ENCODE measurements at places on chromosomes 1 and 21. TPM values are rescaled to one million over a fixed set of nuclear protein-coding genes. Genes with fewer than 3 reads are reported as not detected.

GRCh38 chr1:7960165-7960564 lies 1.3 kb upstream of the PARK7 start:
- DNase-seq, result no peak
- H3K36me3 ChIP-seq, result peaks cover 5% of the 10 kb centered on the region
- peaks cover 7% of the 10 kb centered on the region for H3K4me1 ChIP-seq

DNA sequence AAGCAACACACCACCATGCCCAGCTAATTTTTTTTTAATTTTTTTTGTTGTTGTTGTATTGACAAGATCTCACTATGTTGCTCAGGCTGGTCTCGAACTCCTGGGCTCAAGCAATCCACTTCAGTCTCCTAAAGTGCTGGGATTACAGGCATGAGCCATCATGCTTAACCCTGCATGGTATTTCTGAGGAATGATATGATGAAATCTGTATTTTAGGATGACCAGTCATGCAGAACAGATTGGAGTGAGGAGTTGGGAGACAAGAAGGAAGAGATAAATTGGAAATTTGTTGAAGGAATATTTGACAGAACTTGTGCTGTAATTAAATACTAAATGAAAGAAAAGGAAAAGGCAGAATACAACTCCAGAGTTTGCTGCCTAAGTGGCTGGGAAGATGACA lies 4.7 kb upstream of the NDUFS5 start:
- DNase-seq, result no peak
- no peak overlapping the region for H3K27ac ChIP-seq
- no peaks in the 10 kb centered on the region for H3K27me3 ChIP-seq
- no peaks in the 10 kb centered on the region for H3K36me3 ChIP-seq

- H3K27ac ChIP-seq, result no peak overlapping the region
- no peaks in the 10 kb centered on the region for H3K27me3 ChIP-seq
- DNase-seq, result no peak
- H3K4me3 ChIP-seq, result no peak overlapping the region
- H3K36me3 ChIP-seq, result no peaks in the 10 kb centered on the region
Observed at GRCh38 chr1:78383923-78384322, 106.9 kb upstream of the PTGFR start.

GRCh38 chr1:45552331-45552730 lies 1.7 kb downstream of the AKR1A1 start:
- H3K27me3 ChIP-seq, result no peaks in the 10 kb centered on the region
- peaks cover 34% of the 10 kb centered on the region for H3K36me3 ChIP-seq
- H3K27ac ChIP-seq, result peak overlapping the region; percentile 92
- peaks cover 53% of the 10 kb centered on the region for H3K4me1 ChIP-seq

DNA sequence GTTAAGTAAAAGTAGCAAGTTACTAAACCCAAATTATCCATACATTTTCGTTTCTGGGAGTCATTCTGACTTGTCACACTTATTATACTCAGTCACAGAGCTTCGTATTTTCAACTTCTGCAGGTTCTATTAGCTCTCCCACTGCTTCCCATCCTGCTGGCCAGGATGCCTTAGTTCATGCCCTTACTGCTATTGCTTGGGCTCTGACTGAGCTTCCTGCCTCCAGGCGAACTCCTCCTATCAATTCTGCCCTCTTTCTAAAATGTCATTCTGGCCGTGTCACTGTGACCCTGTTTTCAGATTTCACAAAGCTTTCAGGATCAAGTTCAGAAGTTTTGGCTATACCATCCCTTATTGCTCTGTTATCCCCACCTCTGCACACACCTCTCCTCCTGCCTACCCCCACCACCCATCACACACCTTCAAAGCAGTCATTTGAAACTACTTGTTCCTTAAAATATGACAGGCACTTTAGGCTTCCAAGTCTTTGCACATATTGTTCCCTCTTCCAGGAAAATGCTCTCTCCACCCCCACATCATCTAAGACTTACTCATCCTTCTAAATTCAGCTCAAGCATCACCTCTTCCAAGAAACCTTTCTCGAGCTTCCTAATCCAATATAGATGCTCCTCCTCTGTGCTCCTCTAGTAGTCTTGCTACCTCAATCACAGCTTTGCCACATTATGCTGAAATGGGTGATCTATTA lies 278.0 kb downstream of the BRINP2 start:
- DNase-seq, result no peak
- H3K27me3 ChIP-seq, result no peaks in the 10 kb centered on the region
- no peaks in the 10 kb centered on the region for H3K36me3 ChIP-seq
- H3K27ac ChIP-seq, result no peak overlapping the region
- no peaks in the 10 kb centered on the region for H3K4me1 ChIP-seq

- peaks cover 25% of the 10 kb centered on the region for H3K4me1 ChIP-seq
- no peak for DNase-seq
- H3K27ac ChIP-seq, result peak overlapping the region; percentile 92
- peak overlapping the region; percentile 100 for H3K4me3 ChIP-seq
Observed at GRCh38 chr1:11100149-11100493, 452 bp upstream of the EXOSC10 start.

The PDZK1IP1 gene
- total RNA-seq, result 291 TPM

The DDX59 gene
- total RNA-seq, result 10.2 TPM

The COL11A1 gene
- total RNA-seq, result not detected

The CFHR2 gene
- total RNA-seq, result not detected

All from esophagus squamous epithelium (tissue), 5 donors.